Stimulated activated CD8-positive, alpha-beta memory T cell treated with anti-CD3 and anti-CD28 coated beads, Interleukin-2, amount 100 ng/mL, for 1 hour (primary cell): ENCODE measurements at places on chromosomes 4 and X.

GRCh38 chrX:53268173-53268572 lies 13.2 kb downstream of the IQSEC2 start:
- no peak for DNase-seq

DNA sequence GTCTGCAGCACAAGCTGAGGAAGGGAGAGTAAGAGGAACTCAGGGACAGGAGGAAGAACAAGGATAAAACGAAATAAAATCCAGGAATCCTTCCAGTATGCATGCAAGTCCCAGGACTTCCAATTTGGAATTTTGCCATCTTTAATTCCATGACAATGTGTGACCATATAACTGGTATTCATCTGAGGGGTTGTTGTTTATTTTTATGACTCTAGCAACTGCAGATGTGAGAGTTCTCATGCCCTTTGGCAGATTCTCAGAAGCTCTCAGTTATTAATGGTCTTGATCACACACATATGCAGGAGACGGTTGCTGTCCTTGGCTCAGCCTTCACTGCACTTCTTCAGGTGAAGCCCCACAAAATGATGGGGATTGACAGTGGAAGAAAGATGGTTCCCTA lies 148.2 kb downstream of the SMIM20 start:
- no peak for DNase-seq

DNA sequence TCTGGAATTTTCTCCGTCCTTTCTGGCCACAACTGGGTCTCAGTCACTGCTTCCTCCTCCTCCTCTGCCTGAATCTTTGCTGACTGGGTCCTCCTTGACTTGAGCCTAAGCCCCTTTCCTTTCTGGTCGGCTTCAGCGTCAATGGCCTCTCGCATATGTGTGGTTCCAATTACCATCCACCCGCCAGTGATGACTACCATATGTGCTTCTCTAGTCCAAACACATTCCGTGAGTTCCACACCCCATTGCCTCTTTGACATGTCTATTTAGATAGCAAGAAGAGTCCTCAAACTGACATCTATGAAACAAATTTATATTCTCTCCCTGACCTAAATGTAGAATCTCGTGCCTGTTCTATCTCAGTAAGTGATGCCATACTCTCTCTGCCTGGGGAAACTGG lies 19.8 kb downstream of the MXRA5 start:
- no peak for DNase-seq

GRCh38 chr4:56741595-56741994 lies 60.5 kb upstream of the HOPX start:
- no peak for DNase-seq
